Germinal center (tissue), 1 donor: ENCODE measurements at places on chromosomes 6 and 20.
A peak's percentile ranks its signal among the peaks of the same experiment; 100 is the strongest.

DNA sequence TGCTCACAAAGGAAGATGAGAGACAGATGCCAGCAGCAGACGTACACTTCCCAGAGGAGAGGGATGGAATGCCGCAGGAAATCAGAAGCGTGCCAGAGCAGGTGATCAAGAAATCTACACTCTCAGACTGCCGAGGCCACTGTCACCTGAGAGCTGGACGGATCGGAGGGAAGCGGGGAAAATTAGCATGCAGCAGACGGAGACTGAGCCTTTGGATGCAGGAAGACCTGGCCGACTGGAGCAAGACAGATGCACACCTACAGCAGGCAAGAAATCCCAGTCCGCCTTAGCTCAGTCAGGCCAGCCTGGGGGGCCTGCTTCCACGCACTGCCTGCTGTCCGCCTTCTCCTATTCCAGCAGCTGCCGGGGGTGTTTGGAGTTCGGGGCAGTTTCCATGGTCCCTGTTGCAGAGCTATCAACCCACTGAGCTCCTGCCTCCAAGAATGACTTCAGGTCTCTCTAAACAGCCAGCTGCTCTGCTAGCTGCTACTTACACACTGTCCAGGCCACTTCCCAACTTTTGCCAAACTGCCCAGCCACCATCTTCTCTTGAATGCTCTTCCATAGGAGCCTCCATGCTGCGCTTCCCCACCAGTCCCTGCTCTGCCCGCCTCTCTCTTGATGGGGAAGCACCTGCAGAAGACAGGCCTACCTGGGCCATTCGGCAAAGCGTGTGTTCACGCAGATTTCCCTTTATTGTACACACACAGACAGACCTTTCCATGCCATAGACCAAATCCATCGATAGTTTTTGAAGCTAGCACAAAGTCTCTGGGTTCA, 368.5 kb downstream of the ZFAND3 start:
- no peak for DNase-seq

- DNase-seq: no peak
Measured at GRCh38 chr20:34570859-34571306, 12.4 kb downstream of the MAP1LC3A start.

GRCh38 chr6:132458887-132459604, 53.9 kb downstream of the STX7 start:
- no peak for DNase-seq

DNA sequence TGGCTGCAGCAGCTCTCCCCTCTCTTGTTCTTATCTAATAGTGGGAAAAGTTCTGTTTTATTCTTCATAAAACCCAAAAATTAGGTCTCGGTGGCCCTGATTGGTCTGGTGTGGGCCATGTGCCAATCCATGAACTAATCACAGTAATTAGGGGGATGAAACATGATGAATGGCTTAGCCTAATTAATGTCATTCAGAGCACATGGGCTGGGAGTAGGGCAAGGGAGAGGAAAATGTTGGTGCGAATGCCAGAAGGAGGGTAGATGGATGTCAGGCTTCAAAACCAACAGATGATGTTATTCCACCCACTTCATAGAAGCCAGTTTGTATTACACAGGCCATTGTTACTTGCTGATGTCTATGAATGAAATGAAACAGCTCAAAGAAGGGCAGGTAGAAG, 46.5 kb downstream of the PLEKHG1 start:
- no peak for DNase-seq

- DNase-seq: no peak
Measured at GRCh38 chr6:25025919-25026301, 90.2 kb upstream of the RIPOR2 start.

DNA sequence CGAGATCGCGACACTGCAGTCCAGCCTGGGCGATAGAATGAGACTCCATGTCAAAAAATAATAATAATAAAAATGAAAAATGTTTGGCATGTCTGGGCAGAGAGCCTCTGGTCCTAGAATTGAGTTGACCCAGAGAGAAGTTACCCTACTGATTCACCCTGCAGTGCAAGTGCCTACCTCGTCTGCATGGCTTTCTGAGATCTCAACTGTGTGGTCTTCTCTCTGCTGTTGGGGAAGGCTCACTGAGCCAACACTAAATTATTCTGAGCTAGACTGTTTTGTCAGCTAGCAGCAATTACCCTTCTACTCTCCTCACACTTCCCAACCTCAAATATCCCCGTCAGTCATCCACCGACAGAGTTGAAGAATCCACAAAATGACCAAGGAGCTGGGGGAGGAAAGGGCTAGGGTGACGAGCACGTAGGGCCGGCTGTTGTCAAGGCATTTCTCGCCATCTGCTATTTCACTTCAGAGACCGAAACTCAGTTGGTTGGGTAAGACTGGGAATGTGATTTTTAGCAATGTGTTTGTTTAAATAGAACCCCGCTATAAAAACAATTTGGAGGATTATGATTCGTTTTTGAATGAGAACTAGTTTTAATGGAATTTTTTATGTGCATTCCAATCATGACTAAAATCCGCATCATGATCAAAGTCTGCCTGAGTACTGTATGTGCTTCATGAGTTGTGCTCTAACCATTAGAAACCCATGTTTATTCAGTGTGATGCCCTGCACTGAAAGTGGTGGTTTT, 9.4 kb downstream of the MAS1 start:
- DNase-seq: no peak

DNA sequence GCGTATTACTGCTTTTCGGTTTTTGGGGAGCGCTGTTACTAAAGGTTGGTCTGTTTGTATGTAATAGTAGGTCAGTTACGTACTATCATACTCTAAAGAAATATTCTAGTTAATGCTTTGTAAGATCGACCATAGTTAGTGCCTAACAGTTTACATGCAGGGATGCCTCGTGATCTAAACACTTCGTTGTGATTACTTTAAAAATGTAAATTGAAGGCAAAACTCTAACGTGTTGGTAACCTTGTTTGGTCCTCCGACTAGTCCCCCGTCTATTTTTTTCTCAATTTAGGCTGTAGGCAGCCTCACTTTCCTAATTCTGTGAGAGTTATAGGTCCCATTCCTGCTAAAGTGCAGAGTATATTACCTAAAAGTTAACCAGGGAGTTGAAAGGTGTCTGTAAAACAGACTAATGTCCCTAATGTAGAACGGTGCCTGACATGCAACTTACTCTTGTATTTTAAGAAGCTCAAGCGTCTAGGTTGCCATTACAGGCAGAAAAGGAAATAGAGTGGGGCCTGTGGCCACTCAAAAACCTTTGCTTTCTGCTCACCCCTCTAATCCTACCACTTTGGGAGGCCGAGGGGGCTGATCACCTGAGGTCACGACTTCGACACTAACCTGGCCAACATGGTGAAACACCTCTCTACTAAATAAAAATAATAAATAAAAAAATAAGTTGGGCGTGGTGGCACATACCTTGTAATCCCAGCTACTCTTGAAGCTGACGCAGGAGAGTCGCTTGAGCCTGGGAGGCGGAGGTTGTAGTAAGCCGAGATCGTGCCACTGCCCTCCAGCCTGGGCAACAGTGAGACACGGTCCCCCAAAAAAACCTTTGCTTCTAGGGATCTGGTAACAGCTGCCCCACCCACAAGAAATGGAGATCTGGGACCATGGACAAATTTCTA, 37.8 kb downstream of the HFE start:
- no peak for DNase-seq

- peak; percentile 86 for DNase-seq
Measured at GRCh38 chr20:32789896-32790750, 27.9 kb downstream of the DNMT3B start.

DNA sequence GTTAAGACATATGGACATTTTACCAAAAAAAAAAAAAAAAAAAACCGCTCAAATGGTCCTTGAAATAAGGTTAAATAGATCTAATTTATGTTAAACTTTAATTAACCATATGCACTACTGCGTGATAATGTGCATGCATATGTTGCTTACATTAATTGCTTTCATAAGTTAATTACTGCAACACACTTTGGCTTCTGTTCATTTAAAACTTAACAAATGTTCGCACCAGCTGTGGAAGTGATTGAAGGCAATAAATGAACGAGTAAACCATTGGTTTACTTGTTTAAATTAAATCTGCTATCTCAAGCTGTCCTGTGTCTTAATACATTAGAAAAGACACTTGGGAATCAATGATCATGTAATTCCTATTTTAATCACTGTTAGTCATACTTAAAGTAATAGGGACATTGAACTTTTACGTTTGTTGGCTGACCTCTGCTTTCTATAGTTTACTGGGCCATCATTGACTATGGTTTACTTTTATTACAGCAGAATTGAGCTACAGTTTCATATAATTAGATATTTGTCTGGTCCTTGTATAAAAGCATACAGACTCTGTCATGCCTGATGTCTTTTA, 294.7 kb downstream of the KHDC1L start:
- DNase-seq: no peak

DNA sequence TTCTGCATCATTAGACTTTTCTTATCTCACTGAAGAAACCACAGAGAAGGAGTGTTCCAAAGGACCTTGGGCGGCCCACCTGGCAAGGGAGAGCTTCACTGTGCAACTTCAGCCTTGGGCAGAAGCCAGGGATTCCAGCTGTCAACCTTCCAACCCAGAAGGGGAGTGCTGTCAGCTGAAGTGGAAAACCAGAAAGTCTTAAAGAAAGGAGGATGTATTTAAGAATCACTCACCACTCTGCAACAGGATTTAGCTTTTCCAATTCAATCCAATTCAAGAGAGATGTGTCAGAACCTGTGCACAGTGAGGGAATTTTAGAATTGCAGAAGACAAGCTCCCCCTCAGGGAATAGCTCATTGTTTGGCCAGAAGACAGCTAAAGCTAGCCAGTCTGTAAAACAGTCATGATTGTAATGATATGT, 553.7 kb downstream of the CD83 start:
- no peak for DNase-seq

- peak; percentile 69 for DNase-seq
Measured at GRCh38 chr20:4813863-4814695, 92.4 kb downstream of the PRND start.

- DNase-seq: no peak
Measured at GRCh38 chr20:39705032-39705431, 742.9 kb downstream of the DHX35 start.

GRCh38 chr20:19495905-19496703, 262.0 kb upstream of the RIN2 start:
- no peak for DNase-seq
